Cerebellar cortex (tissue), 1 donor: ENCODE measurements at places on chromosomes 2 and 18.
A peak's percentile ranks its signal among the peaks of the same experiment; 100 is the strongest.

- DNase-seq, result no peak
Measured at GRCh38 chr2:96839293-96839874, 4.4 kb downstream of the ANKRD23 start.

DNA sequence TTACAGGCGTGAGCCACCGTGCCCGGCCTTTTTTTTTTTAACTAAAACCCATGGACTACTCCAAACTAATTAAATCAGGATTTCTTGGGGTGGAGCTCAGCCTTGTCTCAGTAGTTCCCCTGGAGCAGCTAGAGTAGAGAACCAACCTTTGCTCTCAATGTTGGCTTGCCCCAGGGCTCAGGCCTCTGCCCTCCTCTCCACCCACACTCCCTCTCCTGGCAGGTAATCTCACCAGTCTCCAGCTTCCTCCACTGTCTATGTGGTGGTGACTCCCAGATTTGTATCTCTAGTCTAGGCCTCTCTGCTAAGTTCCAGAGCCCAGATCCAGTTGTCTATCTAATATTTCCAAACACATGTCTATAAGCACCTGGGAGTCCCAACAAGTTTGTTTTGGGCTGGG is 9.6 kb upstream of the MTA3 start:
- DNase-seq, result no peak

GRCh38 chr18:74233933-74234325 is 57.8 kb downstream of the CYB5A start:
- no peak for DNase-seq

DNA sequence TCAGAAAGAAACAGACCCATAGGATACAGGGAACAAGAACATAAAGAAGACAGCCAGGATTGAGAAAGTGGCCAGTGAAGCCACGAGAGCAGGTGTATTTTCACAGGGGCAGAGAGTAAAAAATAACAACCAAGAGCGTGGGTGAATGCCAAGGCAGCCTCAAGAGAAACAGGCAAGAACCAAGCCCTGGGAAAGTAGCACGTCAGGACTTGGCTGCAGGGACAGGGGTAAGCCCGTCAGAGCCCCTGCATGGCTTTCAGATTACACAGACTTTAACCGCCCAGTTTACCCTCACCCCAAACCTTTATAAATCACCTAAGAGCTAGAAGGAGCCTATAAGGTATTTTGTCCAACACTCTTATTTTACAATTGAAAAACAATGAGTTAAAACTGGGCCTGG is 43.7 kb downstream of the ARL4C start:
- DNase-seq, result no peak

DNA sequence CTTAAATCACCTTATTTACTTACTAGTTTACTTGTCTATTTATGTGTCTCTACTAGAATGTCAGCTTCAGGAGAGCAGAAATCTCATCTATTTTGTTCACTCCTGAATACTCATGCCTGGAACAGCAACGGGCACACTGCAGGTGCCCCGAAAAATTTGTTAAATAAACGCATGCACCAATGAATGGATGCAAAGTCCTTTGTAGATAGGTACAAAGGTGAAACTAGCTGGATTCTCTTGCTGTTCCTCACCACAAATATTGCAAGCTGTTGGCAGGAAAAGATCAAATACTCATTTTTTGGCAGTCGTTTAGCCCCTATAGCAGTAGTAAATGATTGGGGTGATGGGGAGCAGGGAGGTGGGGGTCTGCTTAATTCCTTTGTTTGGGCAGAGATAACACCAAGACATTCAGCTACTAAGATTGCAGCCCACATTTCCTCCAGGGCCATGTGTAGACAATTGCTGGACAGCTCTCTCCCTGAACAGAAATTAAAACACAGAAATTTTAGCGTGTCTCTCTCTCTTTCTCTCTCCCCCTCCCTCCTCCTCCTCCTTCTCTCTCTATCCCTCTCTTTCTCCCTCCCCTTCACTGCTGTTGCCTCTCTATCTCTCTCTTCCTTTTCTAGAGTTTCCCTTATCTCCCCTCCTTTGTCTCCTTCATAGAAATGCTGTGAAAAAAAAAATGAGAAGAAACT is 5.4 kb downstream of the MARCHF4 start:
- DNase-seq, result no peak

GRCh38 chr18:38257661-38258060 is 692.1 kb upstream of the CELF4 start:
- DNase-seq, result no peak

- no peak for DNase-seq
Measured at GRCh38 chr2:71071681-71072398, 3.4 kb downstream of the NAGK start.

DNA sequence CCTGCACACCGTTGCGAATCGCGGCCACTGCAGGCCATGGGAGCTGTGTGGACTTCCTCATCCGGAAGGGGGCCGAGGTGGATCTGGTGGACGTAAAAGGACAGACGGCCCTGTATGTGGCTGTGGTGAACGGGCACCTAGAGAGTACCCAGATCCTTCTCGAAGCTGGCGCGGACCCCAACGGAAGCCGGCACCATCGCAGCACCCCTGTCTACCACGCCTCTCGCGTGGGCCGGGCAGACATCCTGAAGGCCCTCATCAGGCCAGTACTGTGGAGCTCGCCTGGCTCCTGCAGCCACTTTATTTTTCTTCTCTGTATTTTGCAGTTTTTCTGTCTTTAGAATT is 9.0 kb downstream of the ASB1 start:
- no peak for DNase-seq

GRCh38 chr2:136236019-136236418 is 118.1 kb upstream of the CXCR4 start:
- no peak for DNase-seq

- DNase-seq, result no peak
Measured at GRCh38 chr2:234535464-234535863, 38.6 kb upstream of the ARL4C start.

GRCh38 chr2:119232666-119232993 is 9.0 kb downstream of the STEAP3 start:
- no peak for DNase-seq

DNA sequence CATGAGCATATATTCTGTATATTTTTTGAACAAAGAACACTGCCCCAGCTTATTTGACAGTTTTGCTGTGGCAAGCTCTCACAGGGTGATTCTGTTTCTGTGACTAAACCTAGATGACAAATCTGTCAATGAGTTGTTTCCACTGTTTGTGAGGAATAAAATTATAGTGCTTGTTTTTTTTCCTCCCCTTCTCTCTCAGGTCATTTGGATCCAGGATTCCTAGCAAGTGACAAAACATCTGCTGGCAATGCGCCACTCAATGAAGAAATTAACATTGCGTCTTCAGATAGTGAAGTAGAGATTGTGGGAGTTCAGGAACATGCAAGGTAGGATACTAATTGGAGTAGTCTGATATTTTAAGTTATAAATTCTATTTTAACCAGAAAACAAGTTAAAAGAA is 149.3 kb downstream of the HAUS1 start:
- no peak for DNase-seq

GRCh38 chr2:156322051-156322685 is 10.4 kb downstream of the NR4A2 start:
- no peak for DNase-seq

DNA sequence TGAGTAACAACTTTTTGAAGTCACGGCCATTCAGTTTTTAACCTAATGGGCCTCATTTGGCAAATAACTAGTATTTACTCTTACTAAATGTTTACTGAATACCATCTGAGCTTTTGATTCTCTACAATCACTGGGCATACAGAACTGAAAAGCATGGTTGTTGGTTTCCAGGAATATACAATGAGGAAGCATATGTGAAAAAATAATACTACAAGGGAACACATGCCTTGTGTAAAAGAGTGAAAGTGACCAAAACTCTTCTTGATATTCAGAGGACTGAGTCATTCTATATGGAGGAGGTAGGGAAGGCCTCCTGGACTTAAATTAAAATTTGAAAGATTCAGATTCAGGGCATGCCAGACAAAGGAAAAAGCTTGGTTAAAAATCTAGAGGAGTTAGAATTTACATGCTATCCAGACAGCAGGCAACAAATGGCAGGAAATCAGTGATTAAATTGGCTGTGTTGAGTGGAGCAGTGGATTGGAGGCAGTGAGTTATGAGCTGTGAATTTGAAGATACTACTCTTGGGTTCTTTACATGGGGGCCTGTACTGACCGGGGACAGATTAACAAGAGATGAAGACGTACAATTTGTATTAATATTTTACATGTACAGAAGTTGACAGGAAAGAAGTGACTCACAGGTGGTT is 53.6 kb upstream of the NRXN1 start:
- no peak for DNase-seq

GRCh38 chr2:71832388-71832787 is 315.3 kb downstream of the CYP26B1 start:
- DNase-seq, result no peak

- no peak for DNase-seq
Measured at GRCh38 chr2:233982421-233983121, 65.4 kb downstream of the TRPM8 start.

GRCh38 chr2:97663962-97664635 is at the start of gene ACTR1B:
Gene ACTR1B, minus strand, starts transcription at chr2:97664044. Its CDS starts 154 bp downstream, at chr2:97663890.
- DNase-seq, result peak; percentile 99

DNA sequence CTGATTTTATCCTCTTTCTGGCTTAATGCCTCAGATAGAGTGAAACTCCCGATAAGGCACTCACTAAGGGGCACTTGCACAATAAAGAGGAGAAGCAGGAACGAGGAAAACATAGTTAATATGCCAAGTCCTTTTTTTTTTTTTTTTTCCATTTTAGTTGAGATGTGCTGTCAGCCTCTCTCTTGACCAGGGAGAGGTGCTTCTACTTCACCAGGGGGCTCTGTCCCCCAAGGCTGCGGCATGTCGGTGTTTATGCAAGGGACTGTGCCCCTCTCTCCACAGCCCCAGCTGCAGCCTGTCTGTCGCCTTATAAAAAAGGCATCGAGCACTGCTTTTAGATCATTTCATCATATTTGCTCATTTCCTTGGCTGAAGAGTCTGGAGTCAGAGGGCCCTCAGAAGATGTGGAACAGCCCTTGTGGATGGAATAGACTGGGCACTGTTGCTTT is 178.1 kb downstream of the SLC8A1 start:
- no peak for DNase-seq

GRCh38 chr2:239583171-239583878 is 182.5 kb upstream of the HDAC4 start:
- DNase-seq, result no peak

DNA sequence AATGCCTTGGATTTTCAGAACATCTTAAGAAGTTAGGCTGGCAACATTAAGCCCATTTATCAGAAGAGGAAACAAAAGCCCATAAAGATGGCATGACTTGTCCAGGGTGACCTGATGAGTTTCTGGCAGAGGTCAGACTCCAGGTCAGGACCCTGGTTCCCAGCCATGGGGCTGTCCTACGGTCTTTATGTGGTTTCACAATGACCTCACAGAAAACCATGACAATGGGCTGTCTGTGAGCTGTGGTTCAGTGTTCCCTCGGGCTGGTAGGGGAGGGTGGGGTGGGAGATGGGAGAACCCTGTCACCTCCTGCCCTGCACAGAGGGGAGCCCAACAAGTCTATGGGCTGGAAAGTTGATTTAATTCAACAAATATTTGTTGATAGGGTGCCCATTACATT is 101.8 kb downstream of the LOXHD1 start:
- DNase-seq, result no peak

- no peak for DNase-seq
Measured at GRCh38 chr2:20125616-20126015, 74.2 kb upstream of the LAPTM4A start.

- no peak for DNase-seq
Measured at GRCh38 chr18:49980896-49981295, 167.6 kb upstream of the ACAA2 start.

DNA sequence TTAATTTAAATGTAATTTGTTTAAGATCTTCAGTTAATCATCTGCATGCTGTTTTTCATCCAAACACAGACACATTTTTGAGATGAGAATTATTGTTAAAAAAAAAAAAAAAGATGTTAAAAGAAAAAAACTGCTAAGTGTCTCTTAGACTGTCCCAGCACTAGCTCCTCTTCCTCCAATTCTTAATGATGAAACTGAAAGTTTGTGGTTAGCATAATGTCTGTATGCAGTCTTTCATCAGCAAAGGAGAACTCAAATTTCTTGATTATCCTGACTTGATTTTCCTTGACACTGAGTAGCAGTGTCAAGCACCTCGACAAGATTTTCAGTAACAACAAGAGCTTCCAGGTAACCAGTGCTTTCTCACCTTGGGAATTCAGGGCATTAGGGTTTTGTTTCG is 274.4 kb downstream of the LRRTM1 start:
- DNase-seq, result no peak

- peak; percentile 47 for DNase-seq
Measured at GRCh38 chr2:159208438-159208837, 78.1 kb downstream of the WDSUB1 start.

GRCh38 chr2:188522517-188522916 is 230.8 kb downstream of the GULP1 start:
- DNase-seq, result no peak

DNA sequence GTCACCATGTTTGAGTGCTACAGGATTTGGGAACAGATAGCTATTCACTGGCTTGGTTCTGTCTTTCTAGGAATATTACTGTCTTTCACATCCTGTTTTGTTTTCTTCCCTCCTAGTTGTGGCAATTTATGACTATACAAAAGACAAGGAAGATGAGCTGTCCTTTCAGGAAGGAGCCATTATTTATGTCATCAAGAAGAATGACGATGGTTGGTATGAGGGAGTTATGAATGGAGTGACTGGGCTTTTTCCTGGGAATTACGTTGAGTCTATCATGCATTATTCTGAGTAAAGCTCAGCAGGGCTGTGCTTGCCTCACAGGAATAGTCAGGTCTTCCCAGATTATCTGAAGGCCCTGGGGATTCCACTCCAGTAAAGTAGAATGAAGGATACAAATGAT is 98.9 kb downstream of the ABI2 start:
- DNase-seq, result no peak

DNA sequence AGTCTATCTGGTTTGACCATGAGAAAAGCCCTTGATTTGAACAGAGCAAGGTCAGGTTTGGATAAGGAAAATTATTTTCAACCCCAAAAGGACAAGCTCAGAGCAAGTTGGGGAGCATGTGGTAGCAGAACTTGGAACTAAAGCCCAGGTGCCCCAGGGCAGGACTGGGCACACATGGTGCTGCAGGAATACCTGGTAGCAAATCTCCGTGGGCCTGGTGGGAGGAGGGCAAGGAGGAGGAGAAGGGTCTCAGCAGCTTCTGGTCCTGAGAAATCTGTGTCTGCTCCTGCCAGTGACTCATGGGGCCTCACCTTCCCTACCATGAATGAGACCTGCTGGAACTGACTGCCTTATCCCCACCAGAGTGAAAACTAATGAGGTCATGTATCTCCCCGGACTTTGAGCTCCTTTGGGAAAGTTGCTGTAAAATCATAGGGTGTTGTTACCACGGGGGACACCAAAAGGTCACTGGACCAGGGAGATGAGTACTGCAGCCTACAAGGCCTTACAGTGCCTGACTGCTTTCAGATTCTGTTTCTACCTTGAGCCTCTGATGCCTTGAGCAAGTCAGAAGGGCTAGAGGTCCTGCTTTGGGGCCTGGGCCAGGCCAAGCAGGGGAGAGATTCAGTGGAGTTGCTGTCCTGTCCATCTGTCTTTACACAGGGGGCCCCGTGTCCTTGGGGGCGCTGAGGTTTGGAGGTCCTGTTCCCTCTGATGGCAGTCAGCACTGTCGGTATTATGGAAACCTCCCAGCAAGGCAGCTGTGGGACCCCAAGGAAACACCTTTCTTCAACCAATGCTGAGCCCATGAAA is 304.0 kb downstream of the MYCN start:
- DNase-seq, result no peak

- DNase-seq, result no peak
Measured at GRCh38 chr18:9779630-9780029, 71.5 kb downstream of the RAB31 start.
